Fibroblast of pulmonary artery (primary cell): ENCODE measurements at places on chromosomes 16 and 17.

- DNase-seq = no peak
Observed at GRCh38 chr16:4067262-4068001, 48.8 kb downstream of the ADCY9 start.

- no peak for DNase-seq
Observed at GRCh38 chr17:6669479-6670212, 18.1 kb downstream of the C17orf100 start.

GRCh38 chr16:16048904-16049582 is 99.6 kb downstream of the ABCC1 start:
- DNase-seq = no peak

- no peak for DNase-seq
Observed at GRCh38 chr16:1053121-1053521, 19.4 kb upstream of the SSTR5 start.

GRCh38 chr16:58409316-58409973 is 17.2 kb downstream of the GINS3 start:
- peak; percentile 63 for DNase-seq

GRCh38 chr17:64982139-64982915 is 63.0 kb upstream of the LRRC37A3 start:
- no peak for DNase-seq

DNA sequence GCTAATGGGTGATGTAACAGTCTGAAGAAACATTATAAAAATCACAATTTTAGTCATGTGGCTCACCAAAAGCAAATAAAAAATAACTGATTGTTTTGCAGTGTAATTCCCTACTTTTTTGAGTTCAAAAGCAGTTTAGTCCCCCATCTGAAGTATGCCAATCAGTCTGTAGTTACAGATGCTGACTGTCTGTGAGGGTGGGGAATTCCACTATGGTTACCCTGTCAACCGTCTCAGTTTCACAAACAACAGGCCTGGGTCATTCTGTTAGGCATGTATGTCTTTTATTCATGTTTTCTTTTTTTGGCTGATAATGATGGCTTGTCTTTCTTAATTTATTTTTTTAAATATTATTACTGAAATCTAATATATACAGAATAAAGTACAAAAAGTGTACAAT is 69.3 kb downstream of the STXBP4 start:
- DNase-seq = no peak

DNA sequence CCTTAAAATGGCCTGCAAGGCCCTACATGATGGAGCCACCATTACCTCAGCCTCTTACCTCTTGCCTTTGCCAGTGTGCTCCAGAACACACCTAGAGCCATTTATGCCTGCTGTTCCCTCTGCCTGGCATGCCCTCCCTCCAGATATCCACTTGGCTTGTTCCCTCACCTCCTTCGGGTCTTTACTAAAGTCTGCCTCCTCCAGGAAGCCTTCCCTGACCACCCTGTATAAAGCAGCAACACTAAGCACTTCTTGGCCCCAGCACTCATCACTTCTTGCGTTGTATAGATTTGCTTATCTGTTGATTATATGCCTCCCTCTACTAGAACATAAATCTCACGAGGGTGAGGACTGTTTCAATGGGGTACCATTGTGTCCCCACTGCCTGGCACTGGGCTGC is 25.3 kb downstream of the ANKRD40 start:
- DNase-seq = no peak

DNA sequence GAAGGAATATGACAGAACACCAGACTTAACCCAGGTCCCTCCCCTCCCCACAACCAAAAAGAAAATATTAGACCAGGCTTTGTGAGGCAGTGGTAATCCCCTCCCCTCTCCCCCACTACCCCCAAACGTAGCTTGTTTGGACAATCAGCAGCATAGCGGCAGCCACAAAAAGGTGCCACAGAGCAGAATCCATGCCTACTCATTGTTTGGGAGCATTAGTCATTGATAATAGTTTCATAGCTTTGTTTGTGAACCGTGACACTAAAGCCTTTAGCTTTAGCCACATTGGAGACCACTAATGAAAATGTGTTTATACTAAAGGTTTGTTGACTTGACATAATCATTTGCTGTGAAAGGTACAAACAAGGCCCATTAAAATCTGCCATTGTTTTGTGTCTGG is 65.1 kb downstream of the NUP93 start:
- DNase-seq = no peak

DNA sequence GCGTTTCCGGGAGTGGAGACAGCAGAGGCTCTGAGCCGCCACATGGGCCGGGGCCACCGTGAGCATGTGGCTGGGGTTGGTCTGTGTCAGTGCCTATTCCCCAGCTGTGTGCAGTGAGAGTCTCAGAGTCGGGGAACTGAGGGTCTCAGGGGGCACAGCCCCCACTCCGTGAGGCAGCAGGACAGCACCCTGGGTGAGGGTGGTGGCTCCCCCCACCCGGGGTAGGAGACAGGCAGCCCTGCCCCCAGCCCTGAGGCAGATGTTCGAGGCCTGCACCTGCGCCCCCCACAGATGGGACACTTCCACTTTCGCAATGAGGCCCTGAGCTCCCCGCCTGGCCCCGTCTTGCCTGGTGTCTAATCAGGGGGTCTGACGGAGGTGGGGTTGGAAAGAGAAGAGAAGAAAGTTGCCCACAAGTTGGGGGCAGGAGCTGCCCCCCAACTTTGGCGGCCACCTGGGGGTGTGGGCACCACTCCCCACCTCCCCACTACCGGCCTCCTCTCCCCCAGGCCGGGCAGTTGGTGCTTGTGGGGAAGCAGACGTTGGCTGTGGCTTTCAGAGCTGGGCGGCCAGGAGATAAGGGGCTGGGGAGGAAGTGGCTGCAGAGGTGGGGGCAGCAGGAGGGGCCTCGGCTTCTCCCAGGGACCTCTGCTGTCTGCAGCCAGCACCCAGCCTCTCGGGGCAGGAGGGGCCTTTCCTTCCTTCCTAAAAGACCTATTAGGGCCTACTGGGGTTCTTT is 1.8 kb upstream of the CBFA2T3 start:
- DNase-seq = no peak

DNA sequence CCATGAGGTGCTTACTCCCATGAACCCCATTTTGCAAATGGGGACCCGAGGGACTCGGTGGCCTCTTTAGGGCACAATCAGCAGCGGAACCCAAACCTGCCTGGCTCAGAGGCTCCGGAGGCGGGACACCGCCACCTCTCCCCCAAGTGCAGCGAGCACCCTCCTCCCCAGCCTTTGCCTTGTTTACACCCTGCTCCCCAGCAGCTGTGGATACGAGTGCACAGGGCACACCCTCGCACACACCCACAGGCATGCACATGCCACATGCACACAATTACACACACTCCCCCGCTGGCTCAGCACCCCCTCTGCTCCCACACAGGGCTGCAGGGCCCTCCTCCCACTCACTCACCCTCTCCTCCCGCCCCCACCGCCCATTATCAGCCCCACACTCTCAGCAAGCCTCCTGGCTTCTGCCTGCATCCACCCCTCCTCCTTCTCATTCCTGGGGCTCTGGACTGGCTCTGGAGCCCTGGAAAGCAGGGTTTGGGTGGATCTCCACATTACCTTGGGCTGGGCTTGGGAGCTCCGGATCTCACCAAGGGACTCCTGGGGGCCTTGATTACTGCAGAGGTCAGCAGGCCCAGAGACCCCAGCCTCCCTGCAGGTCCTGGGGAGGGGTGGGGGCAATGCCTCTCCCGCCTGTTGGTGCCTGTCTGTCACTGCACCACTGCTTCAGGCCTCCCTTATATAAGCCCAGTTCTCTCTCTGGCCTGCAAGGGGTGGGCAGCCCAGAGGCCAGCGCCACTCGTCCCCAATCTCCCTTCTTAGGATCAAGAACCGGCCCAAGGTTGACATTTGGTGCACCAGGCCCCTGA is 6.4 kb downstream of the PDK2 start:
- DNase-seq = peak; percentile 28

DNA sequence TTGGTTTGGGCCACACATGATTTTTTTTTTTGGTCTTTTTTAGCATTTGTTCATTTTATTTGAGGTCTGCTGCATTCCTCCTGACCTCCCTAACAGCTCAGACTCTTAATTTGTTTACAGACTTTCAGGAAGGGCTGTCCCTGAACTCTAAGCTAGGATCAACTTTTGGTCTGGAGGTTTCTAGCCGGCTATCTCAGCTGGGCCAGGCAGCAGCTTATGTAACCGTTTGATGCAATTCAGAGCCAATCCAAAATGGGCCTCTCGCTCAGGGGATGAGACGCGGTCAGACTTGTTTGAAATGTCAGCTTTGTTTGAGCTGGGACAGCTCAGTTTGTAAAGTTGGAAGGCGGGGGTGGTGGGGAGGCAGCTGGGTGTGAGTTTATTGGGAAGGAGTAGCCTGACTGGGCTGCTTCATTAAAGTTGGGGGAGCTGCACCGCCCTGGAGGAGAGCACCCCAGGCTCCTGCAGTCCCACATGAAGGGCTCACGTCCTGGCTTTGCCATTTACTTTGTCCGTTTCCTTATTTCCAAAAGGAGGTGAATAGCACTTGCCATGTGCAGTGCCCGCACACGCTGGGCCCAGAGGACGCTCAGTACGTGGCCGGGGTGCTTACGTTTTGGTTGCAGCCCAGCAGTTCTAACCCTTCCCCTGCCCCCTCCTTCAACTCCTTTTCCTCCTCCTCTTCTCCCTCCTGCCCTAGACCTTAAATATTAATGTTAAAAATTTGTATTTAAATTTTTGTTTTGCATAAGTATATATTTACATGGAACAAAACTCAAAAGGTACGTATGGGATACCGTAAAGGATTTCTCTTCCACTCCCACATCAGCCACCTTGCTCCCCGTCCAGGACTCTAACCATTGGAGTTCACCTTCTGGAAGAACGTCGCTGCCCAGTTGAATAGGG is 121.2 kb downstream of the SNX29 start:
- DNase-seq = peak; percentile 37

DNA sequence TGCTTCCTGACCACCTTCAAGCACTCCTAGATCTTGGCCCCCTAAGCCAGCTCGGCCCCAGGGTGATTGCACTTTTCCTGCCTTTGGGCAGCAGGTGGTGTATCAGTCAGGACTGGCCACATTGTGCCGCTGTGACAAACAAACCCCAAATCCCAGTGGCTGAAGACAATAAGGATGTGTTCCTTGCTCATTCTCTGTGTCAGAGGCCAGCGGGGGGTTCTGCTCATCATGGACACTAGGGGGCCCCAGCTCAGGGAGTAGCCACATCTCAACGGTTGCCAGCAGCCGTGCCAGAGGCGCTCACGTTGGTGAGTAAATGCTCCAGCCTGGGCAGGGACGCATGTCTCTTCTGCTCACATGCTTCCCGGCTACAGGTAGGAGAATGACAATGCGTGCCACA is 60.4 kb downstream of the ZDHHC7 start:
- no peak for DNase-seq

DNA sequence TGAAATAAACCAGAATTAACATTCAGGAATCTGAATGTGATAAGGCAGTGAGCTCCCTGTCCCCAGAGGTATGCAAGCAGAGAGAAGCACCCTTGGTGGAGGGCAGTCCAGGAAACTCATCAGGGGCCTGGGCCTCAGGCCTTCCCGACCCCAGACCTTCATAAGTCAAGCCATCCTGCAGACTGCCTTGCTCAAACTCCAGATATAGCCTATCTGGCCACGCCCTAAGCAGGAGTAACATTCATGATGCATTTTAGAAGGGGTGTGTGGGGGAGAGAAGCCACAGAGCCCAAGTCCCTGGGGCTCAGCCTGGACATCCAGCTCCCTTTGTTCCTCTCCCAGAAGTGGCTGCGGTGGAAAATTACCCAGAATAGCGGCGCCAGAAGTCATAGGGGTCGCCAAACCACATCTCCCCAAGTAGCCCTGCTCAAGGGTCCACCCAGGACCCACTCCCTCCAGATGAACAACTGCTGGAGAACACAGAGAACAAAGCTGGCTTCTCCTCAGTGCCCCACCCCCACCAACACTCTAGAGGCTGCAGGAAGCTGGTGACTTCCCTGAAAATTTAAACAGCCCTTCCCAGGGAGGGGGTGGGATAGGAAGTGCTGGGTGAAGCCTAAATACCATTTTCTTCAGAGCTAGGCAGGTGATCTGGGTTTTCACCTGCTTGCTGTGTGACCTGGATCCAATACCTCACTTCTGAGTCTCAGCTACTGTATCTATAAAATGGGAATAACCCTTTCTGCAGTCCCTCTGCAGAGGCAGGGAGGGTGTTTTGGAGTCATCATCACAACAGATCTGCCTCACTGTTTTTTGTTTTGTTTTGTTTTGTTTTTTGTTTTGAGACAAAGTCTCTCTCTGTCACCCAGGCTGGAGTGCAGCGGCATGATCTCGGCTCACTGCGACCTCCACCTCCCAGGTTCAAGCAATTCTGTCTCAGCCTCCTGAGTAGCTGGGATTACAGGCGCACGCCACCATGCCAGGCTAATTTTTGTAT is 1.5 kb upstream of the SREBF1 start:
- DNase-seq = peak; percentile 46

GRCh38 chr17:35743626-35744328 is 9.3 kb downstream of the GAS2L2 start:
- DNase-seq = peak; percentile 59

- no peak for DNase-seq
Observed at GRCh38 chr17:66835476-66835875, 559 bp downstream of the CACNG5 start.

GRCh38 chr17:59763861-59764260 is 56.4 kb downstream of the VMP1 start:
- peak; percentile 88 for DNase-seq

DNA sequence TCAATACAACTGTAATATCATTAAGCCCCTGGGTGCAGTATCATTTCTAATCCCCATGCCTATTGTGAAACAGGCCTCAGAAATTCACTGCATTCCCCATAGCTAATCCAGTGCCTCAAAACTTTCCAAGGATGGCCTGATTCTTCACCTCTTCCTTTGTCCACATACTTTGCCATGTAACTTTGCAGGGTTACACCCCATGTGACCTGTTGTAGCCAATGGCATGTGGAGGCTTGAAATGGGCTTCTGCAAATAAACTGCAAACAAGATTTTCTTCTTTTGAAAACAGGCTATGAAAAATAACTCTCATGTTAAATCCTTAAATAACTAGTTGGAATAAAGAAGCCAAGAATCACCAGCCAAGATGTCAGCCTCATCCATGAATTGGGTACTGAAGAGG is 35.9 kb downstream of the ABCA10 start:
- no peak for DNase-seq

GRCh38 chr17:72380120-72380519 is 259.3 kb downstream of the SOX9 start:
- DNase-seq = no peak

DNA sequence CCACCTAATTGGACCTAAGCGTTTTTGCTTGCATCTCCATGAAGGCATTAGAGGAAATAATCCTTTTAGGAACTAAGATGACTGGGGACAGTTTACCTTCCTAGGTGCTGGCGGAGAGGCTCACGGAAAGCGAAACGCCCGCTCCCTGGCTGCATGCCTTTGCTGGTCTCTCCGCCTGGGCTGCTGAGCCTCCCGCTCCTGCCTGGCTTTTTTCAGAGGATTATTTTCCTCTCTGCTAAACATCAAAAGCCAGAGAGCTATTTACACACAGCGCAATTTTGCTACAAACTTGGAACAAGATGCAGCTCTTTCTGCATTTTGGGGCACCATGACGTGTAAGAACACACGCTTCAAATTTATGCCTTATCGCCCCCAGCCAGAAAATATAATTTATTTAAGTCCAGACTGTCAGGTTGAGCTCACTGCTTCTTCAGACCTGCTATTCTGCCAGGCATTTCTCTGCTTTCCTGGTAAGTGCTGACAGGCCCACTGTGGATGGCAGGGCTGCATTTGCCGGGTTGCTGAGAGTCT is 124.4 kb downstream of the SPACA3 start:
- DNase-seq = no peak
